NCI-H345 (cell line): ENCODE measurements at places on chromosomes 16 and 17.

DNA sequence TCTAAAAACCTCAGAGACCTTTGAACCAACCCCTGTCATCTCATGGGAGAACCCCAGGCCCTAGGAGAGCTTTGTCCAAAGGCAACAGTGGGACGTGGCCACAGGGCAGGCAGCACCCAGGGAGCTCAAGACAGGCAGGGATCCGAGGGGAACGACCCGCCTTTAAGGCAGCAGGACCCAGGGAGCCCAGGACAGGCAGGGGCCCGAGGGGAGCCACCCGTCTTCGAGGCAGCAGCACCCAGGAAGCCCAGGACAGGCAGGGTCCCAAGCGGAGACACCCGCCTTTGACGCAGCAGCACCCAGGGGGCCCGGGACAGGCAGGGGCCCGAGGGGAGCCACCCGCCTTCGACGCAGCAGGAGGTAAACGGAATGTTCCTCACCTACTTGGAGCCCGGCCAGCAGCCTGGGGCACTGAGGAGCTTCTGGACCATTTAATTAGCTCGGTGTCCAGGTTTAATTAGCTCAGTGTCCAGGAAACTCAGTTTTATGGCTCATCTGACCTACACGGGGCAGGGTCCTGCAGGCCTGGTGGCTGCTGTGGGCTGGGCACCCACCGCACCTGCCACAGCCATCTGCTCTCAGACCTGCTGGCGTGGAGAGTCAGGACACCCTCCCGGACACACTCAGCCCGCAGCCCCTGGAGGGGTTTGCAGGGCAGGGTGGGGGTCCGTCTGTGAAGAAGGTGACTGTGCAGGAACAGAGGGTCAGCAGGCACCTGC is 24.4 kb downstream of the PIEZO1 start:
- DNase-seq, result no peak

DNA sequence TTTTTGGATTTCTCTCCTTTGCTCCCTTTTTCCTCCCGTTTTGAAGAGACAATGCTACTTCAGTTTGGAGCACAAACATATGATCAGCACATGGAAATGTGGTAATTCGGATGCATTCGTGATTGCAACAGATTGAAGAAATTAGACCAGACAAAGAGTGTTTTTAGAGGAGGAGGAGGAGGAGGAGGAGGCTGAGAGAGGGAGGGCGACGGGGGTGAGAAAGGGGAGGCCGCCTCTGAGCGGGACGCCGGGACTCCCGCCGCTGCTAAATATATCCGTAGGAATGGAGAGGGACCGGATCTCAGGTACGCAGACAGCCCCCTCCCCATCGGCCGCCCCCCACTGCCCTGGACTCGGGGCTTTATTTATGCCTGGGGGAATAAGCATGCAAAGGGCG is 179.3 kb downstream of the SEC14L1 start:
- DNase-seq, result no peak

GRCh38 chr16:3642397-3643094 is 11.9 kb upstream of the DNASE1 start:
- DNase-seq, result no peak

- DNase-seq, result no peak
Measured at GRCh38 chr17:50871364-50871763, 5.2 kb upstream of the TOB1 start.

DNA sequence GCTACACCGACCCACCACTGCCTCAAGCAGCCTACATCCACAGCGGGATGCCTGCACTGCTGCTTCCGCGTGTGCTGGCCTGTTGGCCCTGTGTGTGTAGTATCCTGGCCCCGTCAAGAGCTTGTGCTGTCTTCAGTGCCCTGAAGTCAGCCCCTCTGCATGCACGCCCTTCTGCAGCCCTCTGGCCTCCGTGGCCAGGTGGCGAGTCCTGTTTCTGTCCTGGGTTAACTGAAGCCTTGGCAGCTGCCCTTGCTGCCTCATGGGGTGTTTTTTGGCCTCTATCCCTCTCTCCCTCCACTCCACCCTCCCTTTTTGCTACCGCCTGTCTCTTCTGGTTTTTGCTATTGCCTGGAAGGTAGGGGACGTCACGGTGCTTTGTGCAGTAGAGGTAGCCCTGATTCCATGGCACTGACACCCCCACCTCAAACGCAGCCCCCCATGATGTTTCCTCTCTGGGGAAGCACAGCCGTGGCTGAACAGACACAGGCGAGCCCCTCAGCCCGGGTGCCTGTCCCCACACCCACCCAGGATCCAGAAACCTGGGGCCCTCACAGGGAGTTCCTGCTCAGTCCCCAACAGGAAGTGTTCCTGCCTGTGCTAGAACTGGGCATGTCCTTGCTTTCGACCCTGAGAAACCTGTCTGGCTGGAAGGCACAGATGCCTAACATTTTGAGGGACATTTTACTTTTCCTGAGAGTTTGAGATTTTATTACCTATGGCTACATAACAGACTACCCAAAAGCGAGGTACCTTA is 18.8 kb upstream of the AMZ2 start:
- no peak for DNase-seq

DNA sequence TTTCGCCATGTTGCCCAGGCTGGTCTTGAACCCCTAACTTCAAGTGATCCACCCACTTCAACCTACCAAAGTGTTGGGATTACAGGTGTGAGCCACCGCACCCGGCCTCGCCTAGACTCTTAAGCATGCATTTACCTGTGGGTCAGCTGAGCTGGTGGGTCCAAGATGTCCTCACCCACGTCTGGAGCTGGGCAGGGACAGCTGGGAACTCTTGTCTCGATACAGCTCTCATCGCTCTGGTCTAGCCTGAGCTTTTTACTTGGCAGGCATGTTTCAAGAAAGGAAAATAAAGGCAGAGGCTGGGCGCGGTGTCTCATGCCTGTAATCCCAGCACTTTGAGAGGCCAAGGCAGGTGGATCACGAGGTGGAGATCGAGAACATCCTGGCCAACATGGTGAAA is 56.9 kb upstream of the PHOSPHO1 start:
- no peak for DNase-seq

DNA sequence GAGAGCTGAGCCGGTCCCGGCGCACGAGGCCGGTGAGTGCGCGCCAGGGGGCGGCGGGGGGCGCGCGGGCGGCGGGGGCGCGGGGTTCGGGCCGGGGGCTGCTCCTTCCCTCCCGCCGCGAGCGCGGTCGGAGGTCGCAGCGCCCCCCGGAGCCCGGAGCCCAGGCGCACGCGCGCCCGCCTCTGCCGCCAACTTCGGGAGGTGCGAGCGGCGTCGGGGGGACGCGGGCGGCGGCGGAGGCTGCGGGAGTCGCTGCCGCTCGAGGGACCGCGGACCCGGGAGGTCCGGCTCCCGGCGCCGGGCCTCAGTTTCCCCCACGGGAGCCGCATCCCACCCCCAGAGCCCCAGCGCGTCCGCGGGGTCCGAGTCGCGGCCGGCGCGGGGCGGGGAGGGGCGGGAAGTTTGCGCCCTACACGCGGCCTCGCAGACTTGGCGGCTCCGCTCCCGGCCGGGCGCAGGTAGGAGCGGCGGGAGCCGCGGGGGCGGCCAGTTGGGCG is at the start of gene PRR35:
Gene PRR35 (plus strand): TSS at position 191 of the 497 bp plus-strand sequence. CDS start 2,901 bp downstream, outside the sequence.
- DNase-seq, result no peak

DNA sequence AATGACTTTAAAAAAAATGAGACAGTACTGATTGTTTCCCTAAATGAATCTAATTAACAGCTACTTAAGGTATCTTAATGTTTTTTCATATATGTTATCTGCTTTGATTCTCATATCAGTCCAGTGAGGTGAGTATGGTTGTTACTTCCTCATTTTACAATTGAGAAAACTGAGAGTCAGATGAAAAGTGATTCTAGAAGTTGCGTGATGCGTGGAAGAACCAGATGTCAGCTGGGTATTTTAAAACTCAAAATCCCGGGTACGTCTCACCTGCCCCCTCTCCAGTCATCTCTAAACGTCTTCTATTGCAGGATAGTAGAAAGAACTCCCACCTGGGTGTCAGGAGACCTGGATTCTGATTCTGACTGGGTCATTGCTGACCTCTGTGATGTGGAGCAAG is 89.2 kb downstream of the MAP2K6 start:
- no peak for DNase-seq

DNA sequence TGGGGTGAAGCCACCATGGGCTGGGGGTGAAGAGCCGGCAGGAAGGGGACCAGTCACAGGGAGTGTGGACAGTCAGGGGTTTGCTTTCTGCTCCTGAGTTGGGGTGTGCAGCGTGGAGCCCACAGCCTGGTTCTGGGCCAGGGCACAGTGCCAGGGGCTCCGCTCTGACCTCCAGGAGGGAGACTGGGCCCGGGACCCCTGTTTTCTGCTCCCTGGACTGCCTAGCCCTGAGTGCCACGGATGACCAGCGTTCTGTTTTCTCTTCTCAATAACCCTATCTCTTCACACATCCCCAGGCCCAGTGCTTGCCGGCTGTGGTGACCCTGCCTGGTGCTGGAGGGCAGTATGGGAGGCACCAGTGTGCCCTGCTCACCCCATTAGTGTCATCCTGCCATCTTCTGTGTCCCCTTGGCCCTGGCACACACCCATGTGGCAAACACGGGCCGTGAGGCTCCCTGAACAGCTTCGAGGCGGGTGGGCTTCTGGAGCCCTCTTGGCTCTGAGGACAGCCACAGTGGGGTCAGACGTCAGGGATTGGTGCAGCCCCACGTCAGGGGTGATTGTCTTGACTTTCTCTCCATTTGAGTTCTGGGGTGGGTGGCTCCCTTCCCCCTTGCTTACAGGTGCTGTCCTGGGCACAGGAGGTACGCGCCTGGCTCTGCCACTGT is 1.1 kb downstream of the CEMP1 start:
- DNase-seq, result no peak

DNA sequence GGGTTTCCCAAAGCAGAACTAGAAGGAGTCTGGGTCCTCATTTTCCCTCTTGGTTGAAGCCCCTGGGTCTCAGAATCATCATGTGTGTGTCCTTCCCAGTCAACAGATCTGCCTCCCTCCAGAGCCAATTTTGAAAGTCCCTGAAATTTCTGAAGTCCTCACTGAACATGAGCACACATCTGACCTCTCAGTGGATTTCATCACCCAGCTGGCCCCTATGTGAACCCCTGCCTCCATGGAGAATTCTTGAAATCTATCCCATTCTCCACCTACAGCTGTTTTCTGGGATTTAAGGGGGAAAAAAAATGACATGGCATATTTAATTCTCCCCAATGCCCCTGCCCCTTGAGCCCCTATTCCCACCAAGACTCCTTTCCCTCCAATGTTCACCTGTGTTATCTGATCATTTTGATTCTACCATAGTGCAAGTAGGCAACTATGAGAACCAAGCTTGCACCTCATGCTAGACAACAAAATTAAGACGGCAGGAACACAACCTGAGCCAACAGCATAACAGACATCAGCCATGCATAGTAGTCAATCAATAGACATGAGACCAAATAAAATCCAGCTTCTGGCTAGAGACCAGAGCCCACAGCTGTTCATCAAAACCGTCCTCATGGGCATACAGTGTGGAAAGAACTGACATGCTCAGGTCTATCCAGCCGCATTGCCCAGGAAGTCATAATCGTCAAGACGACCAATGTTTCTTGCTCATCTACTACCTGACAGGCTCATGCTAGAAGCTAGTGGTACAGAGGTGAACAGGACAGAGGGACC is 14.9 kb downstream of the SOX9 start:
- no peak for DNase-seq

DNA sequence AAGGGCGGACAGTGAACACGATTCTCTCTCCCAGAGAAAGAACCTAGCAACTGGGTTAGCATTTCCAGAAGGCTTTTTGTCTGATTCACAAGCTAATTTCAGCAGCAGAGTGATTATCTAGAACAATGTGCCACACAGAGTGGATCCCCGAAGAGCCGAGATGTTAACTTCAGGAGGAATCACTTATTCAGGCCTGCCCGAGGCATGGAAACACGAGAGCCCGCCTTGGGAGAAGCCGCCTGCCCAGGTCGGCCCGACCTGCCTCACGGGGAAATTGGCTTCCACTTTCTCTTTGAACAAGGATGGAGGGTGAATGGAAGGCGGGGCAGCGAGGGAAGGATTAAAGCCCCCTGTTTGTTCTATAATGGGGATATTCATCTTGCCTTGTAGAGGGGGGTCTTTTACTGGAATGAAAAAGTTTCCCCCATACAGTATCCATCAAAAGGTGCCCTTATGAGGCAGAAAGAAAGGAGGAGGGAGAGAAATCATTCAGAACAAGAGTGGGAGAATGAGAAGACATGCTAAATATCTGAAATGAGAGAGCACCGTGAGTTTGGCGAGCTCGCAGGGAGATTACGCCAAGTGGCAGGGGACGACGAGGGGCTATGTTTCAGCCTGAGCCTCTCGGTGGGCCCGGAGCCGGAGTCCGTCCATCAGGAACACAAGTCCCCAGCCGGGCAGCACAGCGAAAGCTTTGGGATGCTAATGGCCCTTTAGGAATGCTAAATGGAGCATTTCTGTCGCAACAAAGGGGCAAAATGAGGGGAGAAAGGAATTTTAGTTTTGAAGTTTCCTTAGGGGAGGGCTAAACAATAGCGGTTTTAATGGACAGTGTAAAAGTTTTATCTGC is 33.0 kb downstream of the NTN1 start:
- DNase-seq, result no peak

GRCh38 chr16:53094013-53094630 is 39.3 kb downstream of the CHD9 start:
- peak; percentile 77 for DNase-seq

GRCh38 chr16:50146479-50147435 is 6.3 kb upstream of the TENT4B start:
- no peak for DNase-seq

- no peak for DNase-seq
Measured at GRCh38 chr17:77716289-77716926, 242.1 kb upstream of the TNRC6C start.

DNA sequence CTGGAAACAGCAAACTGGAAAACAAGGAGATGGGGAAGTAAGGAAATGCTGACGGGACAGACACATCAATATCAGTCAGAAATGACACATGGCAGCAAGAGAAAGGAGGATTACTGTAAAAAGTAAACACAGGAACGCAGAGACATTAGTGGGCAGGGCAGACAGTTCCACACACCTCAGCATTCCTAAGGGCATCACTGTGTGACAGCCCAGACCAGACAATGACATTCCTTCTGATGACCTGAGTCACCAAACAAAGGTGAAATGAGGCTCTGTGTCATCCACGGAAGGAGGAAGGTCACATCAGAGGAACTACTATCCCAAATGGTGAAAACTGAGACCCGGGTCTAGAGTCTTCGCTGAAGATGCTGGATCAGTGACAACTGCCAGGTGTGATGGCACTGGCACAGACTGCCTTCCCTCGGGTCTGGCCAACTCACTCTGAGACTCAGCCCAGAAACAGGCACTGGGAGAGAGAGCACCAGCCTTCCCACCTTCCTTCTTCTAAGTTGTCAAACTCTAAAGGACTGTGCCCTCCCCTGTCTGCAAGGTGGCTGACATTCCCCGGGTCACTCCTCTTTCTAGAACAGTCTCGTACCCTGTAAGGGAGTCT is 36.7 kb downstream of the TK2 start:
- DNase-seq, result no peak

GRCh38 chr17:72603420-72604242 is 482.8 kb downstream of the SOX9 start:
- DNase-seq, result no peak

GRCh38 chr16:72400257-72401083 is 228.5 kb upstream of the PMFBP1 start:
- peak; percentile 40 for DNase-seq

- DNase-seq, result no peak
Measured at GRCh38 chr17:35010093-35010492, 29.8 kb downstream of the LIG3 start.
